Thymus (tissue), 14 donors: ENCODE measurements at places on chromosomes 11 and 22.

DNA sequence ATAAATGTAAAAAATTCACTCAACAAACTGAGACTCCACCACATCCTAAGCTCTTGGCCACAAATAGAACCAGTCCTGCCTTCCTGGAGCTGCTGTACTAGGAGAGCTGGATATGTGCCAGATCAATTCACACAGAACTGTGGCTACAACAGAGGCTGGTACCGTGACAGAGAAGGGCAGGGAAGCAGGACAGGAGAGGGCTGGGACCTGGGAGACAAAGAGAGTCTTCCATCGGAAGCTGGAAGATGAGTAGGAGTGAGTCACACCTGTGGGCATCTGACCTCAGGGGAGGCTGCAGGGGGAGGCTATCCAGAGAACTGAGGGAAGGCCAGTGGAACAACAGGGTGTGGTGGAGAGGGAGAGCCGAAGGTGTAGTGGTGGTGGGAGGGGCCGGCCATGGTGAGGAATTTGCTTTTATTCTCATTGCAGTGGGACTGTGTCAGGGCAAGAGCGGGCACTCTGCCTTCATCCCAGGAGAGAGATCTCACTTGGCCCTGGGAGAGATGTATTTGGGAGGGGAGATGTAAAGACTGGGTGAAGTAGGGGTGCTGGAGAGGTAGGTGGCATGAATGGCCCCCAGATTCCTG is 1.9 kb upstream of the LTBP3 start:
- no peak for DNase-seq

DNA sequence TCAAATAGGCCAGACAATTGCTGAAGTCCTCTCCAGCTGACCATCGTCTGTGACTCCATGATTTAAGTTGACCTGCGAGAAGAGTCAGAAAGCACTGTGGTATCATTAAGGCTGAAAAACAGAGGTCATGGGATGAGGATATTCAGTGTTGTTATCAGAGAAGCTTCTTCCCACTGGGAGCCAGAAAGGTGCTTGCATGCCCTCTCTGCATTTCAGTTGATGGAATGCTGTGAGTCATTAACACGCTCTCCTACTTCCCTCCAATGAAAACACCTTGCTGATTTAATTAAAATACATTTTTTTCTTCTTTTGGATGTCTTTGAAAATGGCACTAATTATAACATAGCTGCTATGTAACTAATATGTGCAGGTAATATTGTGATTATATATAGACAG is 667.0 kb downstream of the NTM start:
- DNase-seq, result no peak

DNA sequence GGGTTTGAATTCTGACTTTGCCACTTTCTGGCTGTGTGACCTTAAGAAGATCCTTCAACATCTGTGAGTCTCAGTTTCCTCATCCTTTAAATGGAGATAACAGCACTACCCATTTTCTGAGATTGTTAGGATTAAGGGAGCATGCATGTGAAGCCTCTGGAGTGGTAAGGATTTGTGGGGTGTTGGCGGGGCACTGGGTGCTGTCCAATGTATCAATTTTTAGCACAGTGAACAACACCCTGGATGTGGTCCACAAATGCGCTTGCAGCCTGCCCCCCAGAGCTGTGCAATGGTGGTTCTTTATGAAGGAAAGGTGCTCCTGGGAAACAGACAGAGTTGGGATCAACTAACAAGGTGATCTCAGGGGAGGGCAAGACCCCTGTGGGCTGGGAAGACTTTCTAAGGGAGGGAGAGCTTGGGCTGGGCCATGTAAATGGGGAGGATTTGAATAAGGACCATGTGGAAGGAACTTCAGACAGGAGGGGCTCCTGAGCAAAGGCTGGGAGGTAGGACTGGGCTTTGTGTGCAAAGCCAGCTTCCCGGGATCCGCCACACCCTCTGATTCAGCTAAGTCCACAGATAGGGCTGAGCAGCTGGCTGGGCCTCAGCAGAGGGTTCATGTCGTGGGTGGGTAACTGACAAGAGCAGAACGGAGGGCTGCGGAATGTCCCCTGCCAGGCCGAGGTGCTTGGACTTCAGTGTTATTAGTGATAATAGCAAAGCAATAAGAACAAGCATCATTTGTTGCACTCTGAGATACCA is 22.7 kb upstream of the RASD2 start:
- DNase-seq, result no peak

GRCh38 chr11:72758304-72758689 is 6.1 kb upstream of the ARAP1 start:
- DNase-seq, result no peak

GRCh38 chr11:109236696-109237095 is 185.3 kb upstream of the C11orf87 start:
- no peak for DNase-seq

DNA sequence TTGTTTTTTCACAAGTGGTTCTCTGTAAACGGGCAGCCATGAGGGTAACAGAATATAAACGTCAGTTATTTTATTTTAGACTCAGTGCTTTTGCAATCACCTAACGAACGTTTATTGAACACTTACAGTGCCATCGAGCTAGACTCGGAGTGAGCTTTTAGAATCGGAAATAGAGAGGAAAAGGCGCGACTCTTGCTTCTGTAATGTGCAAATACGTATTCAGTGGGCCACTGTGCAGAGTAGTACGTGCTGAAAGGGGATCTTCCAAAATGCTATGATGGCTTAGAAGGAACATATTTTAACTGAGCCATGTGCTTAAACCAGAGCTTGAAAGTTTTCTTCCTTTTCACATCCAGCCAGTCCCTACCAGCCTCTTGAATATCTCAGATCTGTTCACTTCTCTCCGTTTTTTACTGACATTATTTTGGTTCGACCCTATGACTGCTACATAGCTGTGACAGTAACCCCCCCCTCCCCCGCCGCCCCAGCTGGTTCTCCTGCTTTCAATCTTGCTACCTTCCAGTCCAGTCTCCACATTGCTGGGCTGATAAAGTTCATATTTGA is 468 bp downstream of the DDIAS start:
- no peak for DNase-seq

GRCh38 chr22:22680396-22680795 is 36.0 kb downstream of the GGTLC2 start:
- no peak for DNase-seq

DNA sequence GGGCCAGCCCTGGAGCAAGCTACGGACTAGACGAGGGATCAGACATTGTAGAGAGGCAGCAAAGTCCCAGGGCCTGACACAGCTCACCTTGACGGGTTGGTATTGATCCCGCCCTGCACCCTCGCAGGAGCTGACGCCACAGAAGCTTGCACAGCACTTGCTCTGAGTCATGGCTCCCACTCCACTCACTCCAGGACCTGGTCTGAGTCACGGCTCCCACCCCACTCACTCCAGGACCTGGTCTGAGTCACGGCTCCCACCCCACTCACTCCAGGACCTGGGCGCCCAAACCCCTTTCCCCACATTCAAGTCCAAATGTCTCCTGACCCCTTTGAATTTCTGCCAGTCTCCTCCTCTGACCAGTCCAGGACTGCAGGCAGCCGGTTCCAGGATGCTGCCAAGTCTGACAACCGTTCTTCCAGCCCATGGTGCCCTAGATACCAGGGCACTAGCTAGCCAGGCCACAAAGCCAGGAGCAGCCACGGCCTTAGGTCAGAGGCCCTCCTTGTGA is 6.0 kb upstream of the PNPLA5 start:
- no peak for DNase-seq

GRCh38 chr11:32153747-32154146 is 62.9 kb downstream of the RCN1 start:
- no peak for DNase-seq

DNA sequence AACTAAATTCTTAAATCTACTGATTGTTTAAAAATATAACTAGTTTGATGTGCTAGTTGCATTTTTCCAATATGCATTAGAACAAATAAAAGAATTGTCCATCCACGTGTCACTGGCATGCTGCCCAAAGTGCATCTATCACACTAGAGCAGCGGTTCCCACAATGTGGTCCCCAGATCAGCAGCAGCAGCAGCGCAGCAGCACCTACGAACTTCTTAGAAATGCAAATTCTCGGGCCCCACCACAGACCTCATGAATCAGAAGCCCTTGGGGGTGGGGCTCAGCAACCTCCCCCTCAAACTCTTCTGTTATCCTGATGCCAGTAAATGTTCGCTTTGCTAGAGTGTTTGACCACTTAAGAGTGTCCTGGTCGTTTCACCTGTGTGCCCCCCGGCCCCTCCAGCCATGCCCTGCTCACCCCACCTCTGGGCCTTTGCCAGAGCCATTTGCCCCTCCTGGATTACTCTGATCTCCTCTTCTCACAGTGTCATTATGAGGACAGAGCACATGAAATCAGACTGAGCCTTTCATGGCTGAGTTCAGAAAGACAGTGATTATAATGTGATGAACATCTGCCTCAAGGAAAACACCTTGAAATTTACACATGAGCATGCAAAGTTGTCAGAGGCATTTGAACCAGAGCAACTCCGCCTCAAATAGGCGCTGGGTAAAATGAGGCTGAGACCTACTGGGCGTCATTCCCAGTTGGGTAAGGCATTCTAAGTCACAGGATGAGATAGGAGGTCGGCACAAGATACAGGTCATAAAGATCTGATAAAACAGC is 12.6 kb upstream of the VSIG10L2 start:
- DNase-seq, result no peak

- DNase-seq, result no peak
These were observed 60.2 kb downstream of the CDKN1C start for GRCh38 chr11:2825261-2825888.

DNA sequence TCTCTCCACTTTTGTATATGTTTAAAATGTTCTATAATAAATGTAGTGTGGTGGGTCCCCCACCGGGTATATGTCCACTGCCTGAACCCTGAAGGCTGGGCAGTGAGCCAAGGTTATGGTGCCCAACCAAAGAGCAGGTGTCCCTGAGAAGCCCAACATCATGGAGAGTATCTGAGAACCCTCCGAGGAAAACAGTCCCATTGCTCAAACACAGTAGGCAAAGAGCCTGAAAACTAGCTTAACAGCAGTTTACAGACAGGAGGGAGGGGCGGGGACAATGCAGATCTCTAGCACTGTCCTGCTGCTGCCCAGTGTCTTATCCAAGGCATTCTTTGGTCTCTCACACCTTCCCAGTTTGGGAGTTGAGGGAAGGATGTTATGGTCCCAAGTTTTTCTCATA is 91.0 kb downstream of the TMPRSS5 start:
- no peak for DNase-seq

- DNase-seq, result no peak
These were observed 143.4 kb upstream of the ANO3 start for GRCh38 chr11:26188554-26188953.

DNA sequence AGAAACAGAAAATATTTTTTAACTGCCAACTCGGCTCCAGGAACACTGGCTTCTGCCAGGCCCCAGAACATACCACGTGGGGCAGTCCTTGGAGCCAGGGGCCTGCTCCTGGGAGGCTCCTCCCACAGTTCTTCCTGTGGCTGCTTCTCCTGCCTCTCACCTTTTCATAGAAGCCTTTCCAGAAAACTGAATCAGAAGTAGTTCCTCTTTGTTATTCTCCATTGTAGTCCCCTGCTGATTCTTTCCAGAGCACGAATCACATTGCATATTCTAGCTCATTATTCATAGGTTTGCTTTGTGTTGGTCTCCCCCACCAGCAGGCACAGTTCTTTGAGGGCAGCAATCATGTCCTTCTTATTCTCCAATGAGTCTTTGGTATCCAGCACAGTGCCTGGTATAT is 106.0 kb downstream of the EFCAB6 start:
- no peak for DNase-seq

DNA sequence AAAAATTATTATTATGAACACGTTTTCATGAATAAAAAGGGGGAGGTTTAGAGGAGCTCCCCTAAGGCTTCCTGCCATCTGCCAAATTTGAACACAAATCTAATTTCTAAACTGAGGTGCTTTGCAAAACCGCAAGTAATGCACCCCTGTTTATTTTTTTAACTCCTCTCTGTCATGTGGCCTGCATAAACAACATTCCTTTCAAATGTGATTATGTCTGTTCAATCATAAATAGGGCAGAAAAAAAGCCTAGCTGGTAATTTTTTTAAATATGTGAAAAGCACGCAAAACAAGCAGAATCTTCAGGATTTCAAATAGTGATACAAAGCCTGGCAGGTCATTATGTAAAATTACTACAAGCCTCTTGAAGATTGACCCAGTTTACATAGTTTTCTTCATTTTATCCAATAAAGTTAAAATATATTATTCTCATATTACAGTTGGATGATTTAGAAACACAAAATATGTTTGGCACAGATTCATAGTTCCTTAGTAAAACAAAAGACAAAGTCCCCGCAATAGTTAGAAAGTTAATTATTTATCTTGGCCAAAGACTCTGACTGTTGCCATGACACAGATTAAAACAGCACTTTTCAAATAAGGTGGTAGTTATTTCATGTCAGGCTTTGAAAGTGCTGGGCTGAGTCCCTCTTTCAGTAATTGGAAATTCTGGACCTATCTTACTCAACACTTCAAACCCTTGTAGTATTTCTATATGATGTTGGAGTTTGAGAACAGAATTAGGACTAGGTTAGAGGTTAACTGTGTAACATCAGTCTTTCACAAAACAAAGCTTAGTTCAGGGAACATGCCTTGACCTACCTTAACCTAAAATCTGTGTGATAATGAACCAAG is 200.3 kb upstream of the MPPED2 start:
- DNase-seq, result no peak

DNA sequence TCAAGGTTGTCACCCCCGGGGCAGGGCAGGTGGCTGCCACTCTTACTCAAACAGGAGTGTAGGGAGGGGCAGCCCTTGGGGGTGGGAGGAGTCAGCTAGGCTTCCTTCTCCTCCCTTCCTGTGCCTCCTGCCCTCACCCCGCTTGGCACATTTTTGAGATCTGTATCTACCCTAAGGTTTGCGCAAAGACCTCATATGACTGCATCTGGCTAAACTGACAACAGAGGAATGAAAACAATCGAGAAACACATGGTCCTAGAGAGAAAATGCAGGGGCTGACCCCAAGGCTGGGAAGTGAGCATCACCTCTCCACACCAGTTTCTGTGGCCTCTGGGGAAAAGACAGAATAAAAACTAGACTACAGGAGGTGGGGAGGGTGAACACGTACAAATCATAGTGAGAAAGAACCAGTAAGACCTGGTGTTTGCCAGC is 28.1 kb downstream of the IGSF9B start:
- DNase-seq, result no peak

- no peak for DNase-seq
These were observed 37.7 kb downstream of the DSCAML1 start for GRCh38 chr11:117759305-117759704.

GRCh38 chr11:8603696-8604077 is 9.7 kb upstream of the STK33 start:
- no peak for DNase-seq

DNA sequence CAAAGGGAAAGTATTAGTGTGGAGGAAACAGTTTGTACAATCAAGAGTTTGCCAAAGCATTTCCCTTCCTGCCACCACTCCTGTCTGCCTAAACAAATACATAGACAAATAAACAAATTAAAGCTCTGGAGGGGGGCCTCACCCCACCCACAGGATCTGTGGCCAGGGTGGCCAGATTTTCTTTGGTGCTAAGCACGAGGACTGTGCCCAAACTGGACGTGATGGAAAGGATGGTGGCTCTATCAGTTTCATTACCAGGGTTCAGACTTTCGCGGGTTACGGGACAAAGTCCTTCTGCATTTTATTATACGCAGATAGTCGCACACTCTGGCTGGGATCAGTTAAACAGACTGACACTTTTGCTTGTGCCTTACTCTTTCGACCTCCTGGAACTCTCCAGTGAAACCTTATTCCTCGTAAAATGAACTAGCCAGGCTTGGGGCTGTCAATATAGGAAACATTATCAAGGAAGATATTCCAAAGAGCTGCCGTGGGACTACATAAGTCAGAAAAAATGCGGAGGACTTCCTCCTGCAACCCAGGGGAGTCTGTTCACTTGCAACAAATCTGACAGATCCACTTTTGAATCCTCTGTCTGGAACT is 11.2 kb downstream of the BARX2 start:
- DNase-seq, result no peak

- no peak for DNase-seq
These were observed 7.0 kb downstream of the FADD start for GRCh38 chr11:70210051-70210501.
